ENCODE measurements at places on chromosomes 12 and 14.

DNA sequence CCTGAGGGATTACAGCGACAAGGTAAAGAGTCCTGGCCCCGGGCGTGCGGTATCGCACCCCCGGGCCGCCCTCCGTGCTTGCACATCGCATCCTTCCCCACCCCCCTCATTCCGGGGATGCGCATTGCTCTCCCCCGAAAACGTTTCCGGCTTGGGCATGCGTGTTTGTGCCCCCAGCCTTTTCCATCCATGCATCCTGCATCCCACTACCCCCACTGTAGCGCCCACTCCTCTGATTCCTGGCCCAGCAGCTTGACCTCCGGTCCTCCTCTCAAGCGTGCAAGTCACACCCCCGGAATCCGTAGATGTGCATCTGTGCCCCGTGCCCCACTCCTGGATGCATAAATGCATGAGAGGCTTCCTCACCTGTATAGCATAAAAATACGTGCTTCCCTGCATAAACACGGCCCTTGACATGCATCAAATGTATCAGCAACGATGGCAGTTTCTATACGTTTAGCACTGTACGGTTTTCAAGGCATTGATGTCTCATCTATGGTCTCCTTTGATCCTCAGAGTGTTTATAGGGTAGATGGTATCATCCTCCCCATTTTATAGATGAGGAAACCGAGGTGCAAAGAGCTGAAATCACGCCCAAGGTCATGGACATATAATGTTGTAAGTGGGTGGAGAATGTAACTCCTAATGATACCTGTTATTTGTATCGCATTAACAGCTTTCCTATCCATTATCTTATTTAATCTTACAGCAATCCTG lies 484 bp downstream of the RIC8B start:
- no peak for DNase-seq

- no peak for DNase-seq
These were observed 1.1 kb upstream of the DPPA3 start for GRCh38 chr12:7709969-7710675.

DNA sequence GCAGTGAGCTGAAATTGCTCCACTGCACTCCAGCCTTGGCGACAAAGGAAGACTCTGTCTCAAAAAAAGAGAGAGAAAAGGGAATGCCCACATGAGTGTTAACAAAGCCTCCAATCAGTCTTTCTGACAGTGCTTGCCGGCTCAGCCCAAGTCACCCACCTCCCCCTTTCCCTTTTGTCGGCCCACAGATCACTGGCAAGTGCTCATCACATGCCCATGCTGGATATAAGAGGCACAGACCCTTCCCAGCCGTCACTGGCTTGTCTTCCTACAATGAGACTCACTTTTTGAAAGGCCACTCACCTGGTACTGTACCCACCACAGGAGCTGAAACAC lies 70.8 kb downstream of the CCDC88C start:
- no peak for DNase-seq

GRCh38 chr12:79927772-79928474 lies 7.0 kb downstream of the PPP1R12A start:
- no peak for DNase-seq

- no peak for DNase-seq
These were observed 60.4 kb downstream of the SMUG1 start for GRCh38 chr12:54128416-54128815.

DNA sequence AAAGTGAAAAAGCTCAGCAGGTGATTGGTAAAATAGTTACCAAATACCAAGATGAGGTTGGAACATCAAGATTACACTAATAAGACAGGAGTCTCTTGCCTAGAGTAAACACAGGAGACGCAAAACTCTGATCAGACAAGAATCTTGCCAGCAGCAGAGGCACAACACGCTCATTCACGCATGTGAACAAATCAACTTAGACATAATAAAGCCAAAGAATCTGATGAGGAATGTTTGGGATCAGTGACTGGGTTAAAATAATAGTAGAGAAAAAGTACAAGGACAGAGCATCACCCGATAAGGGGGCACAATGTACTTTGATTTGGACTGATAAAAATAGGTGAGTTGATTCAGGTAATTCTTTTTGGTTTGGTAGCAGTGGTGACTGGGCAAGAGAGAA lies 159.5 kb upstream of the GRIP1 start:
- no peak for DNase-seq

DNA sequence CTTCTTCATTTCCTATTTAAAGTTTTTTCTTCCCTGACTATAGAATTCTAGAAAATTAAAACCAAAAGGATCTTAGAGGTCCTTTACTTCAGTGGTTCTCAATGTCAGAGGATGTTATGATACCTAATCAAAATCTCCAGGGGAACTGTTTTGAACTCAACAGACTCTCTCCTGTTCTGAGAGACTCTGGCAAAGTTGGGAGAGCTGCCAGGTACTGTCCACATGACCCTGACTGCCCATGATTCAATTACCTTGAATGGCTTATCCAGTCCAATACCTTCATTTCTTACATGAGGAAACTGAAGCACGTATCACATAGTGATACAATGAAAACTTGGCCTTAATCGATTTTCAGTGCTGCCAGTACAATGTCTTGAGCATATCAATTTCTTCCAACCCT lies 16.6 kb downstream of the ALKBH1 start:
- DNase-seq = no peak

DNA sequence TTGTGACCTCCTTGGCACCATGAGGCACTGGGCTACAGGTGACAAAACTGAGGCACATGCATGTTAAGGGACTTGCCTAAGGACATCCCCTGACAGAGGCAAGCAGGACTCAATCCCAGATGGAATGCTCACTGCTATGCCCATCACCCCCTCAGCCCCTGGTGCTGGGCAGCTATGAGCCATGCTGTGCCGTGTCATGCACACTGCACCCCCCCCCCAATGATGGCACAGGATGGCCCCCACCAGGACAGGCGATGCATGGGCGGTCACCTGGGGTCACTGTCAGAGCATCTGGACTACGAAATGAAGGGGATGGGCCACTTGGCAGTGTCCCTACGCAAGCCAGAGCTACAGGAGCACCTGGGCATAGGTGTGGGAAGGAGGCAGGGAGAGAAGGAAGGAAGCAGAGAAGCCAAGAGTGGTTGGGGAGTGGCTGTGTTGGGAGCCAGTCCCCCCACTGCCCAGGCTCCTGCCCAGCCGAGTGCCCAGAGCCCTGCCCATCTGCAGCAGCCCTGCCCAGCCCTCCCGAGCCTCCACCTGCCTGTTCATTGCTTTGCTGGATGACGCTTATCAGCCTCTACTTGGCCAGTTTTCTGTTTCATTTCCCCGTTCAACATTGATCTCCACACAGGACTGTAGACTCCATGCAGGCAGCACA lies 84.9 kb upstream of the DIO3 start:
- DNase-seq = no peak

GRCh38 chr12:62860020-62860419 lies 74.9 kb downstream of the PPM1H start:
- DNase-seq = no peak

DNA sequence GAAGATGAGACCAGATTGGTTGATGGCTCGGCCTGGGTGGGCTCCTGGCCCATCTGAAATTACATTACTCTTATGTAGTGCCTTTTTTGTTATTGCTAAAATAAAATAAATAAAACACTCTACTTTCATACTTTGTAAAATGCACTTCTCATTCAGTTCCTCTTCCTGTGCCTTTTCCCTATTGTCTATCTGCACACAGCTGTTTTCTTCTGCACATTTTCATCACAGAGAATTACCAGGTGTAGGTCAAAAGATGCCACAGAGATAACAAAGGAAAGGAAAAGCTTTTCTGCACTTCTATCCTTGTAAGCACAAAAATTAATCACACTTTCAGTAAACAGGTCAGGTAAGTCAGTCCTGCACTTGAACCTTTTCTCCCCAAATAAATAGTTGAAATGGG lies 265.1 kb downstream of the BTG1 start:
- no peak for DNase-seq

DNA sequence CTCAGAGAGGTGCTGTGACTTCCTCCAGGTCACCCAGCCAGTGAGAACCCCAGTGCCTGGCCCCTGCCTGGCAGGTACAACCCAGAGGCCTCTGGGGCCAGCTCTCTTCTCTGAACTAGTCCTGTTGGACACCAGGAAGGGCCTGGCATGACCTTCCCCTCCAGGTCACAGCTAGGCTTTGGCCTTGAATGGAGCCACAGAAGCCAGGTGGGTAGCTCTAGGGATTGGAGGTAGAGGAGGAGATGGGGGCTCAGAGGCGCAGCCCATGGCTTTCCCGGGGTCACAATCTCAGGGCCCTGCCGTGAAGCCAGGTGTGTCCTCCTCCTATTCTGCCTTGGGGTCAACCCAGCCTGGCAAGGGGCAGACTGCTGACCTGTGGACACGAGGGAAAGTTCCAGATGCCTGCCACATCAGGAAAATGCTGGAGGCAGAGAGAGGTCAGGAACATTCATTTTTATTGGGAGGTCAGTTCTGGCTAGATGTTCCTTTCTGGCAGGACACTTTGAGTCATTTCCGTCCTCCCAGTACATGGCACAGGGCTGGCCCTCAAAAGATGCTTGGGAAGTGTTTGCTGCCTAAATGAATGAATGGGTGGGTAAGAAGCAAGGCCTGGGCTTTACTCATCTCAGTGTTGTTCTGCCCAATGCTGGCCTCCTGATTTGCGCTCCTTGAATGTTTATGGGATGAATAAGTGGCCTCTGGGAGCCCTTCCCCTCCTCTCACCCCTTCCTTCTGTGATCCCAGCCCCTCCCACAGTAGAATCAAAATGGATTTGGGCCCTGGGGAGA lies 25.4 kb downstream of the FAM222A start:
- no peak for DNase-seq

- no peak for DNase-seq
These were observed 848 bp downstream of the CTDSP2 start for GRCh38 chr12:57845478-57846284.

DNA sequence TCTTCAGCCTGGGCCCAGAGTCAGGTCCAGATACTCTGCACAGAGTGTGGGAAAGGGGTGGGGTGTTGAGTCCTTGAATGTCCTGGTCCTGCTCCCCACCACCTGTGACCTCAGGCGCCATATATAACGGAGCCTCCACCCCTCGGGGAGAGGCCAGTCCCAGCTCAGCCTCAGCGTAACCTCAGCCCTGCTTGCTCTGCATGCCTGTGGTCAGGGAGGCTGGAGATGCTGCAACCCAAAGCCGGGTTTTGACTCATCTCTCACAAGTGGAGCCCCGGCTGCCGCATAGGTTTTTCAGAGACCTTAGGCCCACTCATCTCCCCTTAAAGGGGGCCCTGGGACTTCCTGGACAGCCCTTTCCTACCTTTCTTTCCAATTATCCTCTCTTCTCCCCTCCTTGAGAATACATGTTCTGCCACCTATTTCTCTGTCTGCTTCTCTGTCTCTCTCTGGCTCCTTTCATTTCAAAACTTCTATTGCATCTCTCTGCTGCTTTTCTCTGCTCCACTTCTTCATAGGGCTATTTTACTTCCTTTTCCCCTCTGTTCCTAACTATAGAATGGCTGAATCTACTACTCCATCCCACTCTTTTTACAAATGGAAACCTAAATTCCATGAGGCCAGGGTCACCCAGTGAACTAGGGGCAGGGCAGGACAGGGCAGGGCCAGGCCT lies 1.2 kb downstream of the ITGB7 start:
- no peak for DNase-seq

DNA sequence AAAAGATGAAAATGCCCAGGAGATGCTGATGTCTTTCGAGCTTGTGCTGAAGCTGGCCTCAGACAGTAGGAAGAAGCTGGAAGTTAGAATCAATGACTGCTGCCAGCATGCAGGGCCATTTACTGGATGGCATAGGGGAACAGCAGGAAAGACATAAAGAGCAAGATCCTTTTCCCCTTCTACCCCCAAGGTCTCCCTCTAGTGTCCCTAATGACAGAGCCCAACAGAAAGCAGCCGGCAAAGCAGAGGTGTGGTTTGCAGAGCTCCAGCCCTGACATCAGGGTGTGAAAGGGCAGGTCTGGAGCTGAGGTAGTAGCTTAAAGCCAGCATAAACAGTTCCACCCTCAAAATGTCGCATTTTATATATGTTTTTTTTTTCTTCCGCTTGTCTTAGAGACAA lies 1560.7 kb upstream of the TMEM132C start:
- DNase-seq = no peak

DNA sequence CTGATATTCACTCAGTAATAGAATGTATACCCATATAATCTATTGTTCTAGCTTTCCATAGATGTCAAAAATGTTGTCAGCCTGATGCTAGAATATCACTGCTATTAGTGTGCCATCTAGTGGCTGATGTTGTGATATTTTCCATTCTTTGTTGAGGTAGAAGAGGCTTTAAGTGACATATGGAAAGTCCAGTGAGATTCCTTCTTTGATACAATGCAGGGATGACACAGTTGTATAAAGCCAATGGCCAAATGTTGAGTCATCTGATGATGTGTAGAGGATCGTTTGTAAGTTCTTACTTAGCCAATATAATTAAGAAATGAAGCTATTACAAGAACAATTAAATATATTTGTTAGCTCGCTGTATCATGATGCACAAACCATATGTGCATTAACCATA lies 58.1 kb upstream of the PCED1B start:
- DNase-seq = peak; percentile 62

DNA sequence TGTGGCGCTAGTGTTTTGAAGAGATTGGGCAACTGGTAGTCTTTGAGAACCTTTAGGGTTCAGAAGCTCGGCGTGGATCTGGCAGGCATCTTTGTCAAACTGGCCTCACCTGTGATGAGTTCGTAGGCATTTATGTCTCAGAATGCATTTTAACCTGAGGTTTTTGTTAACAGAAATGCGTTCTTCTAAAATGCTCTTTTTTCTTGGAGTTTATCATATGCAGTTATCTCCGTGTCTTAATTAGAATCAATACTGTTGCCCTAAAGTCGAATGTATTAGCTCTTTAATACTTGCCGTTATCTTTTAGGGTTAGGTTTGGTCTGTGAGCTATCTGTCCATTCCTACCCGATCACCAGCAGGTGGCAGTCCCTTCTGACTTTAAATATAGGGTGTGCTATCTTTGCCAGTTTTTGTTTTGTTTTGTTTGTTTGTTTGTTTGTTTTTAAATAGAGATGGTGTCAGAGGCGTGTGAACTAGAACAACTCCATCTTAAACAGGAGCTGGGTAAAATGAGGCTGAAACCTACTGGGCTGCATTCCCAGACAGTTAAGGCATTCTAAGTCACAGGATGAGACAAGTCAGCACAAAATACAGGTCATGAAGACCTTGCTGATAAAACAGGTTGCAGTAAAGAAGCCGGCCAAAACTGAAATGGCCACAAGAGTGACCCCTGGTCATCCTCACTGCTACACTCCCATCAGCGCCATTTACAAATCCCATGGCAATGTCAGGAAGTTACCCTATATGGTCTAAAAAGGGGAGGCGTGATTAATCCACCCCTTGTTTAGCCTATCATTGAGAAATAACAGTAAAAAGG lies 1.4 kb downstream of the ATF1 start:
- peak; percentile 14 for DNase-seq

DNA sequence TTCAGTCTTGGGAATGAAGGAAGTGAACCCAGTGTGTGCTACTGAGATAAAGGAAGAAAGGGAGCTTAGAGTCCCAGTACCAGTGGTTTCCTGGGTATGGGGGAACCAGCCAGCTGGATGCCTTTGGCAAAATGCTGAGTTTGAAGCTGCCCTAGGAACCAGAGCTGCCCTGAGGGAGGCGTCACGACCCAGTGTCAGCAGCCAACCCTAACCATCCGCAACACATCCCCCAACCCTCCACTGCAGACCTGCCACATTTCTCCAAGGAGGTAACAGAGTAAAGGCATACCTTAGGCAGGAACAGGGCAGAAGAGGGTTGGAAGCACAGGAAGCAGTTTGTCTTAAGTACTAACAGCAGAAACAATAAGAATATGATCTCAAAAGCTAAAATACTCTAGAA lies 28.6 kb downstream of the PRDM4 start:
- DNase-seq = no peak
